ENCODE measurements at places on chromosomes 6 and 20.
A peak's percentile ranks its signal among the peaks of the same experiment; 100 is the strongest.

DNA sequence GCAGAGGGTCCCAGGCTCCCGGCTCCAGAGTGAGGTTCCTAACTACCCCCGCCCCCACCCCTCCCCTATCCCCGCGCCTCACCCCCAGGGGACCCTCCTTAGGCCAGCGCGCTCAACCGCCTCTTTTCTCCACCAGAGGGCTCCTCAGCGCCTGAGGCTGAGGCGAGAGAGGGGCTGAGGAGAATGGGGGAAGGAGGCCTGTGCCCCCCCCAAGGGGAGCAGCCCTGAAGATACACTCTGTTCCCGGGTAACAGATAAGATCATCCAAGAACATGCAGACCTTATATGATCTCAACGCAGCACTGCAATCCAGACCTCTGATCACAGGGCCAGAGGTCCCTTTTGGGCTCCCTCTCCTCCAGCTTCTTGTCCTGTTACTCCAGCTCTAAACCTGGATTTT, 43.3 kb upstream of the MRPS10 start:
- DNase-seq = peak; percentile 36

DNA sequence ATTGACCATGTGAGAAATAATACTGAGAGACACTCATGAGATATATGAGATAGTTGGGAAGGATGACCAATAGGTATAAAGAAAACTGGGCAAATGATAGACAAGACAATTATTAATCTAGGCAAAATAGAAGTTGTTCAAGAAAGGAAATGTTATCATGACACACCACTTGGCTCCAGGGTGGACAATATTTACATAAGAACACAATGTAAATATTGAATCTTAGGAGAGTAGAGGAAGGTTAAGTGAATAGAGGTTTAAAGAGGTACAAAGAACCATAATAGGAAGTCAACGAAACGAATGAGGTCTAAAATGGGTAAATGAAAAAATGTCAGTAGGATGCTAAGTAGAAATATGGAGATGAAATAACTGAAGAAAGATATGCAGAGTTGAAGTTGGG, 126.5 kb downstream of the MBOAT1 start:
- no peak for DNase-seq

DNA sequence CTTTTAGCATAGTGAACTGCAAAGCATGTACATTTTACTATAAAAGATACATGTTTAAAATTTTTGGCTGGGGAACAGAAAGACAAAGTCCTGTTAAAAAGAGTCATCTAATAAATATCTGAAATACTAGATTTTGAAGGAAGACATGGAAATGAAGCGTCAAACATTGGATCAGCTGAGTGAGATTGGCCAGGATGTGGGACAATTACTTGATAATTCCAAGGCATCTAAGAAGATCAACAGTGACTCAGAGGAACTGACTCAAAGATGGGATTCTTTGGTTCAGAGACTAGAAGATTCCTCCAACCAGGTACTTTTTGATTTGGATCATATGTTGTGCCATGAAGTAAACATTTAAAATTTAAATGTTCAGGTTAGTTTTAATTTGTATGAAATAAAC, 162.3 kb downstream of the UTRN start:
- peak; percentile 64 for DNase-seq

- no peak for DNase-seq
These were observed 355.8 kb upstream of the SASH1 start for GRCh38 chr6:147986846-147987245.

- no peak for DNase-seq
These were observed 305.9 kb downstream of the CLIC5 start for GRCh38 chr6:45709781-45710220.

- DNase-seq = no peak
These were observed 84.5 kb downstream of the SLC22A23 start for GRCh38 chr6:3372184-3372846.

- peak; percentile 37 for DNase-seq
These were observed 62.6 kb downstream of the OGFRL1 start for GRCh38 chr6:71351190-71351589.

- DNase-seq = no peak
These were observed 35.8 kb downstream of the MAP3K4 start for GRCh38 chr6:161027385-161027784.

GRCh38 chr6:159701413-159701999, 8.5 kb upstream of the SOD2 start:
- DNase-seq = peak; percentile 98

GRCh38 chr6:136775548-136775947, 16.7 kb downstream of the MAP3K5 start:
- no peak for DNase-seq

DNA sequence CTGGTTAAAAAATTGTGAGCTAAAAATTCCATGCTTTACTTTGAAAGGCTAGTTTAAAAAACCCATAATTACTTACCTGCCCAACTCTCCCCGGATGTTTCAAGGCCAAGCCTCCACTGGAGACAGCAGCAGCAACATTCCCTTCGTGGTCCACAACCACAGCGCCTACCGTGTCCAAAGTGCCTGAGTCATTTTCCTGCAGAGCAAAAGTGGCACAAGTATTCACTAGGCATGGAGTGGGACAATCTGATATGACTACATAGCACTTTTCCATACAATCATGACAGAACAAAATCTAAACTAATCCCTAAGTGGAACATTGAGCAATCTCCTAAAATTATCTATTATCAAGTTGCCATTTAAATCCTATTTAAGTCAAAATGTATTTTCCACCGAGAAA, 104.8 kb downstream of the TASP1 start:
- no peak for DNase-seq

- DNase-seq = peak; percentile 3
These were observed 169.9 kb downstream of the QRSL1 start for GRCh38 chr6:106799031-106799894.

DNA sequence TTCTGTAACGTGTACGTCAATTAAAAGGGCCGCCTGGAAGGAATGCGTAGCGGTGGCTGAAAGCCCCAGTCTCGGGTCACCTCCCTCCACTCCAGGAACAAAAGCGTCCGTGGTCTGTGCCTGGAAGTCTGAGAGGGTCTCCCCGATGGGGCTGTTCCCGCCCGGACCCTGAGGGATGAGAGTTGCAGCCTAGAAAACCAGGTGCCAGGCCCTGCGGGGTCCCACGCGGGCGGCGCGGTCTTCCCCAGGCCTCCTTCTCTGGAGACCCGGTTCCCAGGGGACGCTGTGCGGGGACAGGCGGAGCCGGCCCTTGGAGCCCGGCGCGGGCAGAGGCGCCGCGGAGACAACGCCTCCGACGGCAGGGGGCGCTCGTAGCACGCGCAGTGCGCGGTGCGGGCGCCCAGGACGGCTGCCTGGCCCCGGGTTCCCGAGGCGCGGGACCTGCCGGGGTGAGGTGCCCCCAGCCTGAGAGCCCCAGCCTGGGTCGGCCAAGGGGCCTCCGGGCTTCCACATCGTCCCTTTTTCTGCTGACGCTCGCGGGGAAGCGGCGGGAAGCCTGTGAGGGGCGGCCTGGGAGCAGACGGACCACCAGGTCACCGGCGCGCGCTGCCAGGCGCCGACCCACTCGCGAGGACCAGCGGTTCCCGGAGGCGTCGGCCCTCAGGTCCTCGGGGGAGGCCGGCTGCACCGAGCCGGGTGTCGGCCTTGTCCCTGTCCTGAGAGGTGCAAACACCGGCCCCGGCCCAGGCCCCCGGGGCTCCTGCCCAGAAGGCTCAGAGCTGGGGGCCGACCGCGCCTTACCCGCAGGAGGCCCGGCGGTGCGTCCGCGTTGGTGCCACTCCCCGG, 5.3 kb upstream of the FOXC1 start:
- no peak for DNase-seq

GRCh38 chr6:53441761-53442160, 93.0 kb upstream of the ELOVL5 start:
- DNase-seq = peak; percentile 54

DNA sequence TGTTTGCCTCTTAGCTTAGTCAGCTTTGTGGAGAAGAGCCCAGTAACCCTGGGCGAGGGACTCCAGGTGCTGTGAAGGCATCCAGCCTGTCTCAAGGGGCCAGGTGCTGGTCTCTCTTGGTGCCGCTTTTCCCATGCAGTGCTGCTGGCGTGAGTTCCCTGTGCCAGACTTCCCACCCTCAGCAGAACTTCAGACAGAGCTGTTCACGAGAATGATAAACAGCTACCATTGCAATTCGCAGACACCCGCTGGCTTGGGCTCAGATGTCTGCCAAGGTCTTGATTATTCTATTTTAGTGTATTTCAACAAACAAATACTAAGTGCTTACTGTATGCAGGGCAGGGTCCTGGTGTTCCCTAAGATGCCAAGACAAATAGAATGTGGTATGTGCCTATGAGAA, 57.7 kb downstream of the RNF217 start:
- DNase-seq = no peak

- no peak for DNase-seq
These were observed 45.4 kb downstream of the MYH7B start for GRCh38 chr20:35000922-35001595.

GRCh38 chr6:35299674-35300073, 2.1 kb downstream of the DEF6 start:
- DNase-seq = no peak

DNA sequence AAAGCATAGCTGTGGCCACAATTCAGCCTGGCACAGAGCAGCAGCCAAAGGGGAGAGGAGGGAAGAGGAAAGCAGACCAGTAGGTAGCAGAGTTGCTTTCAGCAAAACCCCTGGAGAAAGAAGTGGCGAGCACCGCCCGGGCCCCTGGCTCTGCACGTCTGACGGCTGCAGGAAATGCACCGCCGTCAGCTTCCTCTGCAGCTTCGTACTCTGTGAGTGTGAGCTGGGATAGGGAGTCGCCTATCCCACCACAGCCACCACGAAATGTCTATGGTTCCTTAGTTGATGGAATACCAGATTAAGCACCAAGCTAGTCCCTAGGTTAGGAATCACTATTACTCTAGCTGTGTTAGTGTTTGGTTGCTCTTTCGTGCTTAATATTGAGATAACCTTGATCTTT, 79.9 kb upstream of the NAA20 start:
- DNase-seq = no peak

GRCh38 chr6:108847738-108848115, 495 bp upstream of the ARMC2 start:
- DNase-seq = no peak

DNA sequence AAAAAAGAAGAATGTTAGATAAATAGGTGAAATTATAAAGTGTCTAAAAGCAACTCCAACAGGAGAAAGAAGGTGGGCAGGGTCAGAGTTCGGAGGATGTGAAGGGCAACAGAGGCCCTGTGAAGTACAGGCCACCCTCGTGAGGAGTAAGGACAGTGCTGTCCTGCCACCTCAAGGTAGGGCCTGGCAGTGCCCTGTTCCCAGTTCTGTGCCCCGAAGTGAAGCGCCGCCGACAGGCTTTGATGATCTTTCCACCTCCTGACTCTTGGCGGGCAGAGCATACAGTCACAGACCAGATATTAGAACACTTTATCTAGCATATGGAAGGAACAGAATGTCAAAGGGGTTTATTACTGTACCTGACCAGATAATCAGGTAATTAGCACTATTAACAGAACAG, 75.8 kb downstream of the GJA10 start:
- DNase-seq = no peak

DNA sequence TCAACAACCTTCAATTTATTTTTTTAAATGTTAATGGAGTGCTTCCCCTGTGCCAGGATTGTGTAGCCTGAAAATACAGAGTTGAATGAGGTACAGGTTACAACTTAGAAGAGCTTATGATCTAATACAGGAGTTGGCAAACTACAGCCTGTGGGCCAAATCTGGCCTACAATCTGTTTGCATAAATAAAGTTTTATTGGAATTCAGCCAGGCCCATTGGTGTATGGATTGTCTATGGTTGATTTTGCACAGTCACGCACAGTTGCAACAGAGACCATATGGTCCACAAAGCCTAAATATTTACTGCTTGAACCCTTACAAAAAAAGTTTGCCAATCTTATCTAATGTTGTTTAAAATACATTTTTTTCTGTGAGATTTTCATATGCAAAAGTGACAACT, 177.3 kb upstream of the CCN2 start:
- no peak for DNase-seq

DNA sequence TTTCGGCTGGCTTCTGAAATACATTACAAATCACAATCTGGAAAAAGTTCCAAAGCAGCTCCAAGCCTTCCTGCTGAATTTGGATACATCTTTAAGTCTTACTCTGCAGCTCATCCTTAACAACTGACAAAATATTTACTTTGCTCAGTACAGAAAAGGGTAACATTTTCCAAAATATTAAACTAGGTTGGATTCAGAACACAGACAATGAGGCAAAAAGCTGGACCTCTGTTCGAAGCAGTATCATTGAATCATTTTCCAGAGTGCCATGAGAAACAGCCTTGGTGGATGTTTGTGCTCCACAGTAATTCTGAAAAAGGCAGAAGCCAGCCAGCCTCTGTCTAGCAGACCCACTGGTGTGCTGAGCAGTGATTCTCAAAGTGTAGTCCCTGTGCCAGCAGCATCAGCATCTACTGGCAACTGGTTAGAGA, 162.1 kb downstream of the AIG1 start:
- DNase-seq = no peak

GRCh38 chr6:43768983-43769525, 957 bp upstream of the VEGFA start:
- DNase-seq = peak; percentile 99

GRCh38 chr6:142716097-142716496, 228.9 kb downstream of the HIVEP2 start:
- peak; percentile 16 for DNase-seq

DNA sequence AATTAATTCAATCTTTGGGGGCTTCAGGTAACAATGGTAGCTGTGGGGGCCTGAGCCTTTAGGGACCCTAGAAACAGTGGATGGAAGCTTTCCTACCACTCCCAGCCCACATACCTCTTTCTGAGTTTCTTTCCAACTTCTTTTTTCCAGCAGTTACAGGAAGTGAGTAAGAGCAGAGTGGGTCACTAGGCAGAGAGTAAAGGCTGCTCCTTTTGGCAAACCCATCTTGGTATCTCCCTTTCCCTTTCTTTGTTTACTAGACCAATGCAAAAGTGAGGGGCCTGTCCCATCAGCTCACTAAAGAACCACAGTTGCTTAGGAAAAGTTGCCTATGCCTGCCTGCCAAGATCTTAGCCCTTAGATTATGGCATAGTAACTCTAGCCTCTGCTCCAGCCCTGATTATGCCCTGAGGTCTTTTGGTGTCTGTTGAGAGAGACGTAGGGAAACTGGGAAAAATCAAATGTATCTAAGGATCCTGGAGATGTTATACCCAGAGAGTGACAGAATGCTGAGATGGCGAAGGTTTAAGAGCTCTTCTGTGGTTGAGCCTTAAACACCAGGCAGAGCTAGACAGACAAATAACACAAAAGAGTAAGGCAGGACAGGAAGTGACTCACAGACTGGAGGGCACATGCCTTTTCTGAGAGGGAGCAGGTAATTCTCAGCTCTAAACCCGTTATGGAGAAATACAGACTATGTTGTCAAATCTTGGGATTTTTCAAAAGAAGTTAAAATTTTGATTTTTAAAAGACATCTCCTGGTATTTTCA, 31.3 kb downstream of the TRMT6 start:
- DNase-seq = peak; percentile 45

DNA sequence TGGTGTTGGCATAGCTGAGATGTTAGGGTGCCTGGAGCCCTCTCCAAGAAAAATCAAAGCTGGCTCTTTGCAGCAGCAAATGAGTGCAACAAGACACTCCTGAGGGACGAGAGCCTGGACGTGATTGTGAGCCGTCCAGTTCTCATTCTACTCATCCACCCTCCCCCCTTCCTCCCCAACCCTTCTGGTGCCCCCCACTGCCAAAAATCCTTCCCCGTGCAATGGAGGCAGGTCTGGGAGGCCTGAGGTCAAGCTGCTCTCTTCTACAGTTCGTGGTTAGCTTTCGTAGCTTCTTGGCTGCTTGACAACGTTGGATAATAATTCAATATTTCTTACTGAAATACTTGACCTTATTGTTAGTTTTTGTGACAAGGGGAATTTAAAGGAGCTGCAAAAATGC, 185.3 kb upstream of the SUPT3H start:
- no peak for DNase-seq

GRCh38 chr6:160998766-160999165, 7.2 kb downstream of the MAP3K4 start:
- DNase-seq = peak; percentile 45

GRCh38 chr6:156650896-156651390, 126.2 kb upstream of the ARID1B start:
- DNase-seq = no peak

Measured in fibroblast of mammary gland (primary cell).